ENCODE measurements at places on chromosomes 11 and 22.

- no peak for DNase-seq
These were observed 254.6 kb upstream of the CCDC90B start for GRCh38 chr11:83540728-83541127.

DNA sequence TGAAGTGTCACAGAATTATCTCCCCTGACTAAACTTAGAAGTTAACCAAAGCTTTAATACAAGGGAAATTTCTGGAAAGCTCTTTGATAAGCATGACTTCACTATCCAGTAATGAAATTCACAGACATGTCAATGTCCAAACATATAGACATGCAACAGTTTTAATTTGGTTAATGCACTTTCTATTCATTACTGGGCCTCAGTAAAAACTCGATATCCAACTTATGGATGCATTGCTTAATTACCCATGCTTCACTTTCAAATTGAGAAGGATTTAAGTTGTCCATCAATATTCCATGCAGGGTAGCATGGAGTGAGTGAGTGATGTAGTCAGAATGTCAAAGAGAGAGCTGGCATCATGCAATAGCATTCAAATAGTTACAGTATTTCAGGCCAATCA is 197.5 kb downstream of the CADM1 start:
- no peak for DNase-seq

DNA sequence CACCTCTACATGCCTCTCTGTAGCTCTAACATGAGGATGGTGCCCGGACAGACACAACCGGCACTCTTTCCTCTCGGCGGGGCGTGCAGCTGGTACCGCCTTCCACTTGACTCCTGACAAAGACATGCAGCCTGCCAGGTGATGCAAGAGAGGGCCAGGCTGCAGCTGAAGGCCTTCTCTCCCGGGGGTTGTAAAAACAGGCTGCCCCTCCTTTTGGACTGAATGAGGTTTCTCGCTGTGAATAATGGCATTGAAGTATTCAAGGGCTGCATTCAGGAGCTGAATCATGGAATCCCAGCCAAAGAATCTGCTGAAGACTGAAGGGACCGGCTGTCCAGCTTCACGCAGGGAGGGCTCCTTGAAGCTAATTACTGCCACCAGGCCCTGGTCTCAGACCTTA is 110.9 kb downstream of the GALNT18 start:
- DNase-seq, result no peak

DNA sequence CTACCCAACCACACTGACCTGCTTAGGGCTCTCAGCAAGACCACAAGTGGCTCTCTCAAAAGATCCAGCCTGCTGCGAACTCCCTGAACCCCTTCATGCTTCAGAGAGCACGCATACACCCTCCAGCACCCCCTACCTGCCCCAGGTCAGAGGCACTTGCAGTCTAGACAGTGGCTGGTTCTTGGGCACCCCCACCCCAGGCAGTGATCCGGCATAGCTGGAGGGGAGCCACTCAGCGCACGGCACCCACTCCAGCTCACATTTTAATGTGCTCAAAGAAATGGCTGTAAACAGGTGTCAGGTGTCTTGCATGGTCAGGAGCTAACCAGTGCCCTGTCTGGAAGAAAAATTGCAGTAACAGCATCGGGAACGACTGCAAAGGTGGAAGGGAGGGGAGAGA is 140.8 kb downstream of the PKNOX2 start:
- no peak for DNase-seq

DNA sequence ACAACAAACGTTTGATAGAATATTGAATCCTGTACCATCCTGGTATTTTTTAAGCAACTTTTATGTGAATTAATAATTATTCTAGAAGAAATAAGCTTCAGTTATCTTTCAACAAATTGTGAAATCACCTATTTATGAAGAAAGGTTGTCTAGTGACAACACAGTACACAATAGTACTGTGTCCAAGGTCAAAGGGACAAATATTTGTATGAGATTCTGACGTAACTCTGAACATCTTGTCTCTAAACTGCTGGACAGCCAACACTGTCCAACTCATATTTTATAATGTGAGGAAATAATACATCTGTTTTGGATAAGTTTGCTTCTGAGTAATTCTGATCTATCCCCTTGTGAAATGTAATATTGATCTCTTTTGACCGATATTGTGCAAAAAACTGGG is 18.9 kb downstream of the CASP5 start:
- no peak for DNase-seq

GRCh38 chr11:107473792-107474191 is 16.2 kb upstream of the CWF19L2 start:
- DNase-seq, result no peak

GRCh38 chr11:95149651-95150364 is 60.2 kb downstream of the ENDOD1 start:
- DNase-seq, result no peak

DNA sequence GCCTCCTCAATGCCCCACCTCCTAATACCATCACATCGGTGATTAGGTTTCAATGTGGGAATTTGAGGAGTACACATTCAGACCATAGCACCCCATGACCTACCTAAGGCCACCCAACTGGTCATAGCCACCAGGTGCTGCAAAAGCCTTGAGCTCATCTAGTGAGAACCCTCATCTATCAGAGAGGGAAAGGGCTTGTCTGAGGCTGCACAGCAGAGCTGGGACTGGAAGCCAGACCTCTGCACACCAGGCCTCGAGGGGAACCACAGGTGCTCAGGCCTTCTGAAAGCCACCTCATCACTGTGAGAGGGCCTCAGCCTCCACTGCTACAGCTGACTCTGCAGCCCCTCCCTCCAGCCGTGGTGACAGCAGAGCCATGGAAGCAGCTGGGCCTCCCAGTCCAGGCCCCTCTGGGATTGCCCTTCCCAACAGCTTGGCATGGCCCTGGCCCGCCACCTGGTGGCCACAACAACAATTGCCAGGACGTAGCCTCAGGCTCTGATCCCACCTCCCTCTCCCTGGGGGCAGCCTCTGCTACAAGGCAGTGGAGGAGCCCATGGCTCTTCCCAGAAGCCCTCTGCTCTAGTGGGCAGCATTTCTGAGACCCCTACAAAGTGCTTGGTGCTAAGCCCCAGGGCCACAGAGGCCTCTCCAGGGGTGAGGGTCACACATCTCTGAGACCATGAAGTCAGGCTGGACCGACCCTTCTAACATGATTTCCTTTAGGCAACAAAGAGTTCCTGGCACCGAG is 41.0 kb upstream of the PRDM11 start:
- DNase-seq, result peak; percentile 56

DNA sequence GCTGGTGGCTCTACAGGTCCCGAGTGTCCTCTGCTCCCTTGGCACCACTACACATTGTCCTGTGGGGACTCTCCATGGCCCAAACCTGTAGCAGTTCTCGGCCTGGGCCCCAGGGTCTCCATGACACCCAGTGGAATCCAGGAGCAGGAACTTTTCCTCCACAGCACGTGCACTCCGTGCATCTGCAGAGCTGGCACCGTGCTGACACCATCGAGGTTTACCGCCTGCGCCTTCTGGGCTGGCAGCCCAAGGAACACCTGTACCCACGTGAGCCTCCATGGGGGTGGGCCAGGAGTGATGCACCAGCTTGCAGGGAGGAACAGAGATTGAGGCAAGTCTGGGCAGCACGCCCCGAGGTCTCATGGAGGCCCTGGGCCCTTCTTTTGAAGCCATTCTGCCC is 25.2 kb downstream of the TSPAN32 start:
- DNase-seq, result no peak

GRCh38 chr22:34096770-34097169 is 176.5 kb upstream of the LARGE1 start:
- DNase-seq, result no peak

- no peak for DNase-seq
These were observed 179.2 kb upstream of the ARHGAP20 start for GRCh38 chr11:110891411-110891810.

Data from inflammatory macrophage (primary cell).